ENCODE measurements at places on chromosomes 6 and 20.

GRCh38 chr6:130466052-130466747 is 100.4 kb downstream of the TMEM200A start:
- no peak for DNase-seq

- no peak for DNase-seq
These were observed 56.5 kb upstream of the TENT5A start for GRCh38 chr6:81808851-81809570.

DNA sequence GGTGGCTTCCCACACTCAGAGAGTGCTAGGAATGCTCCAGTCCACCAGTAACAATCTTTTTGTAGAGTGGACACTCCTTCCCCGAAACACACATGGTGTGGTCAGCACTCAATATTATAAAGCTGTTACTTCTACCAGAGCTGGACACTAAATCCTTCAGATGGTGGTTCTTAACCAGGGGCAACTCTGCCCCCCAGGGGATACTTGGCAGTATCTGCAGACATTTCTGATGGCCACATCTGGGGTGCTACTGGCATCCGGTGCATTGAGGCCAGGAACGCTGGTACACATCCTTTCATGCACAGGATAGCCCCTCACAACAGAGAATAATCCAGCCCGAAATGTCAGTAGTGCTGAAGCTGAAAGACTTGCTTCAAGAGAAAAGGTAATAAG is 124.4 kb downstream of the NFATC2 start:
- DNase-seq, result no peak

DNA sequence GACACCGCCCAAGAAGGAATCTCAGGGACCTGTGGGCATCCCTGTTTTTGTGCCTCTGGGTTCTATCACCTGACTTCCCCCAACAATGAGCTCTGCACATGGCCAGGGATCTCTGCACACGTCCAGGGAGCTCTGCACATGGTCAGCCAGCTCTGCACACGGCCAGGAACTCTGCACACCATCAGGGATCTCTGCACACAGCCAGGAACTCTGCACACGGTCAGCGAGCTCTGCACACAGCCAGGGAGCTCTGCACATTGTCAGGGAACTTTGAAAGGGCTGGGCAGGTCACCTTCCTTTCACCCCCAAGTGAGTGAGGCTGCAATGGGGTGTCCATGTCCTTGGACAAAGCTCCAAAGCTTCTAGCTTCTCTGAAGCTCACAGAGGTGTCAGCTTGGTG is 5.2 kb upstream of the SLCO4A1 start:
- DNase-seq, result no peak

GRCh38 chr6:6923605-6924004 is 184.2 kb upstream of the RREB1 start:
- DNase-seq, result no peak

DNA sequence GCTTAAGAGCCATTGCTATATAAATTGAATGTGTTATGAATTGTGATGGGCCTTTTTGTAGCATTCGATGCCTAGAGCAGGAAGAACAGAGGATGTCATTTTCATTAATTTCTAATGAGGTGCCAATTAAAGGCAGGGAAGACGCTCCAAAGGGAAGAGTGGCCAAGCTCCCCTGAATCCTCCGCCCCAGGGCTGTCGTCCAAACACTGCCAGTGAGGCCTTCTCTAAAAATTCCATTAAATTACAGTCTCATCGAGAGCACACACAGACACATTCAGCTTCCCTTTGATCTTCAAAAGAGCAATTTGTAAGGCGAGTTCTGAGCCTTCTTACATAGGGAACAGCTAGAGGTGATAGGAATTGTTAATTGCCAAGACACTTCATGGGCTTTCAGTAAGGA is 300.0 kb downstream of the ZFAND3 start:
- no peak for DNase-seq

Measured in Caco-2 (cell line).